Bronchial epithelial cell (primary cell): ENCODE measurements at places on chromosomes 2 and 18. TPM values are rescaled to one million over a fixed set of nuclear protein-coding genes. Genes with fewer than 3 reads are reported as not detected.

Gene GREB1L
- 0.79 and 0.90 TPM in 2 replicates for total RNA-seq

Gene CCDC68
- 3.5 and 4.2 TPM in 2 replicates for total RNA-seq

Gene ADGRF3
- not detected in 2 replicates for total RNA-seq

Gene FBXO41
- total RNA-seq, result 1.6 and 1.8 TPM in 2 replicates

Gene DSEL
- total RNA-seq, result 2.4 and 3.3 TPM in 2 replicates
